Retina (tissue), 1 donor: ENCODE measurements at places on chromosomes 2 and 18.

- DNase-seq: no peak
These were observed 3.7 kb upstream of the CRIM1 start for GRCh38 chr2:36351736-36352349.

DNA sequence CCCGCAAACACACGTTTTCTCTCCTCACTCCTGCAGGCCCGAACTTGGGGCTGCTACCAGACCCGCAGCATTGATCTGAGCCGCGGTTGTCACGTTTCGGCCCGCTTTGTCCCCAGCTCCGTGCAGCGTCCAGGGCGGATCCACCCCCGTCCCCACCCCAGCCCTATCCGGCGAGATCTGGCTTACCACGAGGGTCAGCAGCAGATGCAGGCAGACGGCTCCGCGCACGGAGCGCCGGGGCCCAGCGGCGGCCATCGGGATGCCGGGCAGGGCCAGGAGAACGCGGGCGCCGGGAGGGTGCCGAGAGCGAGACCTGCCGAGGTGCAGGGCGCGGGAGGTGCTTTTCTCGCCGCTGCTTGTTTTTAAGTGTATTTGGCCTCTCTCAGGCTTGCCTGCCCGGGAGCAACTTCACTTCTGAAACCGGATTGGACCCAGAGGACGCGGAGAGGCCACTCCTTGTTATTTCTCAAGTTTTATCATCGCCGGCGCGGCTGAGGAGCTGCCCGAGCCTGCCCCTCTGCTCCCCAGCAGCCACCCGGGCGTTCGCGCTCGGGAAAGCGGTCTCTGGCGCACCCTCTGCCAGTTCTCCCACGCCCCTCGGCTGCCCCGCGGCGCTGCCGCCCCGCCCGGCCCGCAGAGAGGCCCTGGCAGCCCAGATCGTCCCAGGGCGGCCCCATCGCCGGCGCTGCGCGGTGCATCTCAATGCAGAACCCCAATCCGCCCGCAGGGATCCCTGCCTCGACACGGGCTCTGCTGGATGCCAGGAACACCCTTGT, at the start of gene DSC3:
Gene DSC3 (minus strand): TSS at position 337 of the 776 bp plus-strand sequence. CDS start 82 bp downstream, at position 255.
- DNase-seq: peak; percentile 91

- no peak for DNase-seq
These were observed 24.9 kb downstream of the HTR2B start for GRCh38 chr2:231099918-231100317.

- DNase-seq: no peak
These were observed 324.1 kb downstream of the LPIN1 start for GRCh38 chr2:12070581-12070980.

DNA sequence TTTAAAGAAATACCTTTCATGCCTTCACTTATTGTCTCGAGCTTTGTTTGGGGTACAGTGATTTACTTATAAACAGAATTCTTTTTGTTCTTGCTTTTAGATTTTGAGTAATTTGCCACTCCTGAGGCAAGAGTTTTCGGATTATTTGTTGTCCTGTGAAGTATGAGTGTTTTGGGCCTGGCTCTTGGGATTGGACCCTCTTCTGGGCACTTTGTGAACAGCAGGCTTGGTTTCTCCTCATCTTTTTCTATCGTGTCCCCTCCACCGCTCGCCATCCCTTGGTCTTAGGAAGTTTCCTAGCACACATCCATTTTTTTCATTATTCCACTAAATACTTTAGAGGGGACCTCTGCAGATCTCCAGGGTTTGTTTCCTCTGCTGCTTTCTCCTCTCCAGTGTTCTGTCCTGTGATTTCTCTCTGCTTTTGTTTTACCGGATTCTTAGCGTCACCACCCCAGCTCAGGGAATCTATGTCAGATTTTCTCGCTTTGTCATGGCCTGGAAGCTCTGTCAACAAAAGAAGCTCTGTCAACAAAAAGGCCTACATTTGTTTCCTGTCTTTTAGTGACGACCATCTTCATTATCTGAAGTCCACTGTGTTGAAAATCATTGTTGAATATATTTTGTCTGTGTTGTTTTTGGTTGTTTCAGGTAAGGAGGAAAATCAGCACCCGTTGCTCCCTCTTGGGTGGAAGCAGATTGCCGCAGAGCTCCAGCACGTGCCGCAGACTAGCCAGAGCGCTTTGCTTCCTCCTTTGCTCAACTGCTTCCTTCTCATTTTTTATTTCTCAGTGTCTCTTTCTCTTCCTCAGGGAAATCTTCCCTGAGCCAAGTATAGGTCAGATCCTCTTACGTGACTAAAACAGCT, 27.8 kb downstream of the ANKRD62 start:
- DNase-seq: peak; percentile 9

- DNase-seq: no peak
These were observed 273.9 kb downstream of the MBD2 start for GRCh38 chr18:53950545-53950944.

- no peak for DNase-seq
These were observed 23.4 kb downstream of the OTX1 start for GRCh38 chr2:63073994-63074393.

- no peak for DNase-seq
These were observed 115.2 kb upstream of the SIX2 start for GRCh38 chr2:45124456-45124855.

GRCh38 chr18:35060122-35060815, 19.1 kb downstream of the MAPRE2 start:
- DNase-seq: peak; percentile 39

DNA sequence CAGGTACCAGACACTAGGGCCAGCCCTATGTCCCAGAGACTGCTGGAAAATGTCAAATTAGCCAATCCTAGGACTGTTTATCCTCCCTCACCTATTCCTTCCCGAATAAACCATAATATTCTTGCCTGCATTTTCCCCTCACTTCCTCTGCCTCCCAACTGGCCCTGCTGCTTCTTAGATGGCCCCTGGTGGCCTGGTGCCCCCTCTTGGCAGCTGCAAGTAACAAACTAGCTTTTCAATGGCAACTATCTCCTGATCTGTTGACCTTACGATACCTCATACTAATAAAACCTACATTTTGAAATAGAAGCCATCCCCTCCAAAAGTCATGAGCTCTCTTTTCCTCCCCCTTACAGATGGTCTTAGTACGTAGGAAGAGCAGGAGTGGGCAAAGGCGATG, 132.0 kb downstream of the ALPK2 start:
- no peak for DNase-seq

DNA sequence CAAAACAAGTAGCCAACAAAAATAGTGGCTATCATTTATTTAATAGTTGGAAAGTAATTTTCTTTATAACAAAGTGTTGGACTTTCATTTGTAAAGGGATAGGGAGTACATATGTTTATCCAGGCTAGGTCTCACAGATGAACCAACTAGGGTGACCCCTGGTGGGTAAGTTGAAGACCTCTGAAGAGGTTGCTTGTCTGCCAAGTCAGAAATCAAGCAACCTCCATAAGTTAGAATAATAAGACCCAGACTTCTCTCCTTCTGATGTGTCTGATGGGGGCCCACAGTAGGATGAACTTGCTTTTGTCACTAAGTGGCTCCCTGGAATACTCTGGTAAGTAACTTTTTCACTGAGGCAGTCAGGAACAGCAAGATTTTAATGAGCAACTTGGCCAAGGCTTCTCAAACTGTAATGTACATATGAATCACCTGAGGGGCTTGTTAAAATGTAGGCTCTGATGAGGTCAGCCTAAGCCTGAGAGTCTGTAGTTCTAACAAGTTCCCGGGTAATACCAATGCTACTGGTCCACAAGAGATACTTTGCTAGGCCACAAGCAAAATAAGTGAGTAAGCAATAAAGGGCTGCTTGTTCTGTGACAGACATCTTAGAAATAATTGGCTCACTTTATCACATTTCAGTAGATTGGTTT, 319.6 kb downstream of the PIK3C3 start:
- no peak for DNase-seq

DNA sequence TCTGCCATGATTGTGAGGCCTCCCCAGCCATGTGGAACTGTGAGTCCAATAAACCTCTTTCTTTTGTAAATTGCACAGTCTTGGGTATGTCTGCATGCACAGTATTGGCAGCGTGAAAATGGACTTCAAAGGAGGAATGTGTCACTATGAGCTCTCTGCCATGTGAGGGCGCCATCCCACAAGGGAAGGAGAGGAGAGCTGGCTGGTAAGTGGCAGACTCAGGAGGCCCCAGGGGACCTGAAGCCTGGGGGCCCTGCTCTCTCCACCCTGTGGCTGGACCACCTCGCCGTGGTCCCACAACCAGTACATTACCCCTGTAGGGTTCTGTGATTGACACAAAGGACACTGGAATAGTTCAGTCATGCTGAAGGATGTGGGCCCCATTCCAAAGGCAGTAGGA, 122.1 kb downstream of the RPIA start:
- DNase-seq: no peak

- DNase-seq: no peak
These were observed 16.8 kb downstream of the TTC39C start for GRCh38 chr18:24031318-24031717.

DNA sequence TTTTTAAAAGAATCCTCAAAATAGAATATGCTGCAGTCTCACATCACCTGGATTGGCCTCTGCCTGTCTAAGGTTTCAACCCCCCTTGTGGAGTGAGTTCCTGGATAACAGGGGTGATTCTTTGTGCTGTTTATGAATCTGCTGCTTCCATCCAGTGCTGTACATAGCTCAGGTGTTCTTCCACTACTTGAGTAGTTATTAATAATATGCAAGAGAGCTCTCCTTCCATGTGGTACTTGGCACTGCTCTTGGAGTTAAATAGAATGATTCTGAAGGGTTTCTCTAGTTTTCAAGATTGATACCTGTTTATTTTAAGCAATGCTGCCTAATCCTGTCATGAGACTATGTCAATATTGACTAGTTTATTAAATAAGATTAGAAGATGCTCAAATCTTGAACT, 273.6 kb downstream of the RDH14 start:
- DNase-seq: no peak

GRCh38 chr18:34867520-34867919, 157.4 kb downstream of the DTNA start:
- DNase-seq: peak; percentile 79

DNA sequence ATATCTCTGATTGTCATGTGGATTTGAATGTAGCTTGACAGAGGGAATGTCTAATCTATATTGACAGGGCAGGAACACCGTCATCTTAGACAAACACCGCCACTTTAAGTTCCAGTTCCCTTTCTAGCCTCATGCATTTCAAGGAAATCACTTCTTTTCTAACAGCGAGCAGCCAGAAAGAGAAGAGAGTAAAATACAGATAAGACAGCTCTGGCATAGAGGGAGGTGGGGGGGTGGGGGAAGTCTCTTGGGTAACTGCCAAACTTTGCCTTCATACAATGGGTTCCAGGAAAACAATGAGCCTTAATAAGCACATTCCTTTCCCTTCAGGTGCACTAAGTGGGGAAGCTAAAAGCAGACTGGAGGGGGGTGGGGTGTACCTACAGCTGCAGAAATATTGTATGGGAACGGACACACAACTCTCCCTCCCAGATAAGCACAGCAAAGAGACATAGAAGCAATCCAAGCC, 37.2 kb downstream of the CASP10 start:
- no peak for DNase-seq

DNA sequence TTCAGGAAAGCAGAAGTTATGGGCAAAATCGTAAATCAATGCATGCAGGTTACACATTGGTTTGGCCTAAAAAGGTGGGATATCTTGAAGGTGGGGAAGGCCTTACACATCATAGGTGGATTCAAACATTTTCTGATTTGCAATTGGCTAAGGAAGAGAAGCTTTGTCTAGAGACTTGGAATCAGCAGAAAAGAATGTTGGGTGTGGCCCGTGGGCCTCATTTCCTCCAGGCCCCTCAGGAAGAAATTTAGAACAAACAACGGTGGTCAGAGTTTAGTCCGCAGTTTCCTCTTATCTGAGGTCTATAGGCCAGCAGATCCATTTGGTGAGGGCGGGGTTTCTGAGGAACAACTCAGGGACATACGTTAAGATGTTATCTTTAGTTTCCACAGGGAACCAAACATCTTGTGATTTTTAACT, 50.9 kb upstream of the AFF3 start:
- DNase-seq: no peak

- DNase-seq: peak; percentile 60
These were observed 55.5 kb upstream of the ANKRD62 start for GRCh38 chr18:12038082-12038638.

- DNase-seq: no peak
These were observed 116.5 kb downstream of the DOCK10 start for GRCh38 chr2:224925810-224926100.

DNA sequence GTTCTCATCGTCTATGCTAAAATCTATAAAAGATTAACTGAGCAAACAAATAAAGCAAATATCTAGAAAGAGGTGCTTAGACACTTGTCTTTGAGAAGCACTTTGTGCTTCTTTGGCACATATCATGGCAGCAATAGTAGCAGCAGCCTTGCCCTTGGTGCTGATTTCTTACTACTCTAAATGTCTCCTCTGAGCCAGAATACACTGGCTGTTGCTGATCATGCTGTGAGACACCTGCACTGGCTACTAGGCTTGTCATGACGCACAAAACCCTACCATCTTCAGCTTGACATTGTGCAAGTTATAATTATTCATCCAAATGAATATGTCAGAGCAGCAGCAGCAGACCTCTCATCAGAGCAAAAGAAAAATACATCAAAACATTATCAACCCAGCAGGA, 46.7 kb downstream of the FANCL start:
- no peak for DNase-seq

- no peak for DNase-seq
These were observed 123.0 kb upstream of the SERPINE2 start for GRCh38 chr2:224162122-224162521.

DNA sequence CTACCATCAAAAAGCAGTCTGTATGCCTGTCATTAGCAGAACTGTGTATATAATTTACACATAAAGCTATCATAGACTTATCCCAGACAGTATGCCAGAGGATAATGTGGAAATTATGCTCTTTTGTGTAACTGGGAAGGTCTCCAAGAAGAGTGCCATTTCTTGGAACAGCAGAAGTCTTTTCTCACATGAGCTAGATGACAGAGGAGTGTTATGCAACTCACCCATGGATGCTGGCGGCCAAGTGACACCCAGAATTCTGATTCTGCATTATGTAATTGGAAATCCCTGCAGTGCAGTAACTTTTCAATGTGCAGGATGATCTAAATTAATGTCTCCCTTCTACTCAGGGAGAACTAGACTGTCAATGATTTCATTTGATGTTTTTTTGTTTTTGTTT, 160.0 kb downstream of the UBE2E3 start:
- DNase-seq: no peak

GRCh38 chr2:71937396-71937795, 210.3 kb downstream of the CYP26B1 start:
- no peak for DNase-seq

DNA sequence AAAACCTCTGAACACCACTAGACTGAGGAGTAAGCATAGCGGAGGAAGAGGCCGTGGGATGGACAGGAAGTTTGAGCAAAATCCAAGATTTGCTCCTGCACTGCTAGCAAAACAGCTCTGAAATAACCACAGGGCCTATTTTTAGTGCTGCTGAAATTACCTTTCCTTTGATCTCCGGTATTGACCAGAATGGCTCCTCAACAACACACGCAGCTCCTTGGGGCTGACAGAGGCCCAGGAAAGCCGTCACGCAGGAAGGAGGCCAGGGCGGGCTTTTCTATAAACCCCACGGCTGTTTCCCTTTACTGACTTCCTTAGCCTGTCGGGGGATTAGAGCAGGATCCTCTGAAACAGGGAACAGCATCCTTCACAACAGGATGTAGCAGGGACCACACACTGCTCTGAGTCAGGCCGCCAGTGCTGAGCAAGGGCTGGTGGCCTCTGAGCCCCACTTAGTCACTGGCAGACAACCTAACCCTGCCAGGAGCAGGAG, 80.8 kb upstream of the LCLAT1 start:
- DNase-seq: no peak

GRCh38 chr18:48404716-48405507, 4.3 kb downstream of the ZBTB7C start:
- no peak for DNase-seq

- DNase-seq: no peak
These were observed 385.1 kb downstream of the RAD51AP2 start for GRCh38 chr2:17133052-17133671.
